ENCODE measurements at places on chromosomes 5 and 9.

DNA sequence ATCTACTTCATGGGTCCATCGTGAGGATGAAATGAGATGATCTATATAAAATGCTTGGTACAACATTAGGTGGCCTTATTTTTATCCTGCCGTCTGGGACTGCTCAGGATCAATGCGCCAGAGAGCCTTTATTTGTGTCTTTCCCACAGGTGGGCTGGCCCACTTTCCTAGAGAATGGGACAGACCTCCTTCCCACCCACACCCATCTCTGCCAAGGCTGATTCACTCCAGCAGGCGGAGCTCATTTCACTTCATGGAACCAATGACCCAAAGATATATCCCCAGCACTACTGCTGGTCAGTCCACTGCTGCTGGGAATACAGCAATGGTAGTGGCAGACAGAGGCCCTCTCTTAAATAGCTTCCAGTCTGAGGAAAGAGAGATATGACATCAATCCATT lies 35.7 kb downstream of the TGFBI start:
- DNase-seq, result no peak

GRCh38 chr5:75651575-75652238 lies 40.5 kb downstream of the ANKDD1B start:
- no peak for DNase-seq

GRCh38 chr5:91052977-91053740 lies 330.0 kb downstream of the ARRDC3 start:
- no peak for DNase-seq

DNA sequence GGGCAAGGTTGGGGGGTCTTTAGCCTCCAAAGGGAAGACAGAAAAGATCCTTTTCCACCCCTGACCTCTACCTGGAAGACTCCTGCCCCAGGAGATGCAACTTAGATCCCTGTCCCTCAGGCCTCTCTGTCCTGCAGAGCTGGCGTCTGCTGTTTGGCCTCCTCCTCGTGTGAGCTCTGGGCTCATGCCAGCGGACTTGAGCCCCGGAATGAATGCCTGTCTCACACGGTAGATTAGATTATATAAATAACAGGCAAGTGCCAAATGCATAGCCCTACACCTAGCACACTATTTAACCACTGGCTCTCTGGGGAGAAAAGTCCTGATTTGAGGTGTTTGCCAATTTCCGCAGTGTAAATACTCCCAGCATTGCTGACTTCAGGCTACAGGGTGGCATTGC lies 1.4 kb upstream of the WNK2 start:
- DNase-seq, result no peak

- no peak for DNase-seq
Observed at GRCh38 chr5:66596636-66597182, 516 bp downstream of the MAST4 start.

Measured in activated T-helper 1 cell treated with Interleukin-2 at 50 U/mL for 16 hours (primary cell).